ENCODE measurements at places on chromosomes 5 and 9. TPM values are rescaled to one million over a fixed set of nuclear protein-coding genes. Genes with fewer than 3 reads are reported as not detected.

LIFR gene
- total RNA-seq: 16.6 TPM

INSL4 gene
- total RNA-seq: not detected

SPINK13 gene
- total RNA-seq: not detected

PCSK1 gene
- not detected for total RNA-seq

FAM114A2 gene
- total RNA-seq: 31.3 TPM

CNTNAP3 gene
- total RNA-seq: 0.71 TPM

TERT gene
- 177 TPM for total RNA-seq

ATP10B gene
- total RNA-seq: not detected

PRLR gene
- 0.75 TPM for total RNA-seq

PTGER4 gene
- total RNA-seq: 62.8 TPM

ABLIM3 gene
- total RNA-seq: 75.5 TPM

GALNT12 gene
- total RNA-seq: 2.2 TPM

SHISAL2B gene
- not detected for total RNA-seq

GRCh38 chr5:41735213-41735612 lies 135.0 kb downstream of the OXCT1 start:
- no peak for DNase-seq

DNA sequence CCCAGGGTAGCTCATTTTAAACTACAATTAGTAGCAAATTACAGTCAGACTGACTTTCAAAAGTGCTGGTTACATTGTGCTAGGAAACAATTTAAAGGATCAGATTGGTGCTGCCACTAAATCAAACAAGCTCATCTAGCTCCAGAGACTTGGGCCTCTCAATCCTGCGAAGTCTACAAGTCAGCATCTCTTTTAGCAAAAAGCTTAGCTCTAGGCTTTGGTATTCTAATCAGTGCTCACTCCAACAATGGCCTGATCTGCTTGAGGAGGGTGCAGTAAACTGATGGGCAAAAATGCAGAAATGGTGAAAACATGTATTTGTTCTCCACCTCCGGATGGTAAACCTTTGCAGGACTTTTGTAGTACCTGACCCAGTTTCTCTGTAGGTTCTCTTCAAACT lies 47.0 kb upstream of the SEMA6A start:
- no peak for DNase-seq

DNA sequence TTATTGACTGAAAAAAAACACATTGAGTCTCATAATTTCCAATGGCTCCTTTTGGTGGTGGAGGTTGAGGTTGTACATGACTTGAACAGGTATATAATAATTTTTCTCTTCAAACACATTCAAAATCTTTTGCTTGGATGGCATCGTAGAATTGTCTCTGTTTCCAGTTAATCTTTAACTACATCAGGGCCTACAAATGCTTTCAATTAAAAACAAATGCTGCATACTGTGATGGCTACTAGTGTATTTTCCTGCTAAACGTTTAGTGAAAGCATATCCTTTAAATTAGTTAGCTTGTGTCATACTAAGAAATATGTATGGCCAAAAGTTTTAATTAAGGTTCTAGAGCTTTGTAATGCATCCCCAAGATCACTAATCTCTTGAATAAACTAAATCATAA lies 313.8 kb downstream of the SLF1 start:
- no peak for DNase-seq

DNA sequence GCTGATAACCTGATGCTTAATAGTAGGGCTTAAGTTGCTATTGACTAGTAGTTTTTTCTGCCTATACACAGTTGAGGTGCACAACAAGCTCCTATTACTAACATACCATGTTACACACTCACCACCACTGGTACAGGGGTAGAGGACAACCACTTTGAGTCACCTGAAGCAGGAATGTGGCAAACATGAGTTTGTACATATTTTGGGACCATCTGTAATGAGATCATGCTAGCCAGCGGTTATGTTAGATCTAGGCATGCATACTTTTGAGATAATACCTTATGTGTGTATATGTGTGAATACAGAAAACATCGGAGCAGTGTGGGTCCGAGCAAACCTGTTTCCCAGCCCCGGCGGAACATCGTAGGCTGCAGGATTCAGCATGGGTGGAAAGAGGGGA lies 72.8 kb upstream of the NXNL2 start:
- DNase-seq: peak; percentile 38

DNA sequence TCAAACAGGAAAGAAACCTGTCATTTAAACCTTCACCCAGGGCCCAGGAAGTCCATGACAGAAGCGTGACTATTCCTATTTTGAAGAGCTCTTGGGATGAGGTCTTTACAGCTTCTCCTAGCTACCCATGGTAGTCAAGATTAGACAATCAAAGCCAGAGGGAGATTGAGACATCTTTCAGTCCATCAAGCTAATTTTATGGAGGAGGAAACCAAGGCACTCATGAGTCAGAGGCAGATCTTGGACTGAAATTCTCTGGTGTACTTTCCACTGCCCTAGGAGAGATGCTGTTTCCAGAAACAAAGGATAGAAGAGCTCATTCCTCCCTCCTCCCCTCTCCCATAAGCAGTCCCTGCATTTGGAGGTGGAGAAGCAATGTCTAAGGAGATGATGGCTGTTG lies 9.2 kb downstream of the TNFSF8 start:
- no peak for DNase-seq

DNA sequence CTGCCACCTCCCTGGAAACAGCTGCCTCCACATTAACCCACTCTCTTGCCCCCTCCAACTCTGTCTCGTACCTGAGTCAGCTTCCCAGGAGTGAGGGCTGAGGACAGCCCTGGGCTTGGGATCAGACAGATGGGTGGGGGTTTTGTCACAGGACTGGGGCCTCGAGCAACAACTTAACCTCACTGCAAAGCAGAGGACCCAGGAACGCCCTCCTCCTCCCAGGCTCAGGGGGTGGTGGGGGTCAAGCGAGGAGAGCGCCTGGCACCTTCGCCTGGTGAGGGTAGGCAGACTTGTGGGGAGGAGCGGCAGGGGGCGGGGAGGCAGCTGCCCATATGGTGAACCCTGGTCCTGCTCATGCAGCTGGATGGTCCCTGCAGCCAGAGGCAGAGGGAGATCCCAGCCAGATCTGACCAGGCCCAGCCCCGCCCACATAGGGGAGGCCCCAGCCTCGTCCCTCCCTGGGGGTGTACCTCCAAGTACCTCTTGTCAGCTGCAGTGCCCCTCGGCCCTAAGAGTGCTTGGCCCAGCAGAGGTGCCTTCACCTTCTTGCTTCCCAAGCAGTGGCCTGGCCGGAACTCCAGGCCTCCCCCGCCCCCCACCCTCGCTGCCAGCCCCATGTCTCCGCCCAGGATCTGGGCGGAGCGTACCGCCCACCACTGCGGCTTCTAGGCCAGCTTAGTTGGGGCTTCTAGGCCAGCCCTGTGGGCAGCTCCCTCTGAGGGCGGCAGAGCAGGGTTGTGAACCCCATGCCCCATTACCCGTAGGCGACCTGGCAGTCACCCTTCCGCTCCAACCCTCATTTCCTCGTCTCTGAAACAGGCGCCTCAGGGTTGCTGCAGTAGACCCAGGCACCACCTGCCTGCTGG lies at the start of gene SARDH:
Gene SARDH, minus strand, starts transcription at position 579 of the 866 bp plus-strand sequence. CDS start 4,179 bp downstream, outside the sequence.
- DNase-seq: peak; percentile 87

DNA sequence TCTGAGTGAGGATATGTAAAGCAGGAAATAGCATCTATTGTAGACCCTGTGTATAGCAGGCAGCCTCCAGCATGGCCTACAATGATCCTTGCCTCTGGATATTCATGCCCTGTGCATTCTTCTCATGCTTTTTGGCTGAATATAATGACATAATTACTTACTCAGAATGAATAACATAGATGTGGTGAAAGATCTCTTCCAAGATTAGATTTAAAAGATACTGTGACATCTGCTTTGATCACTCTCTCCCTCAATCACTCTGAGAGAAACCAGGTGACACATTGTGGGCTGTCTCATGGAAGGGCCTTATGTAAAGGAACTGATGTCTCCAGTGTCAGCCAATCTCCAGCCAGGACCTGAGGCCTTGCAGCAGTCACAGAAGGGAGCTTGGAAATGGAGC lies 376.7 kb downstream of the DNAH5 start:
- peak; percentile 98 for DNase-seq

- no peak for DNase-seq
Measured at GRCh38 chr5:37045703-37046102, 169.1 kb downstream of the NIPBL start.

DNA sequence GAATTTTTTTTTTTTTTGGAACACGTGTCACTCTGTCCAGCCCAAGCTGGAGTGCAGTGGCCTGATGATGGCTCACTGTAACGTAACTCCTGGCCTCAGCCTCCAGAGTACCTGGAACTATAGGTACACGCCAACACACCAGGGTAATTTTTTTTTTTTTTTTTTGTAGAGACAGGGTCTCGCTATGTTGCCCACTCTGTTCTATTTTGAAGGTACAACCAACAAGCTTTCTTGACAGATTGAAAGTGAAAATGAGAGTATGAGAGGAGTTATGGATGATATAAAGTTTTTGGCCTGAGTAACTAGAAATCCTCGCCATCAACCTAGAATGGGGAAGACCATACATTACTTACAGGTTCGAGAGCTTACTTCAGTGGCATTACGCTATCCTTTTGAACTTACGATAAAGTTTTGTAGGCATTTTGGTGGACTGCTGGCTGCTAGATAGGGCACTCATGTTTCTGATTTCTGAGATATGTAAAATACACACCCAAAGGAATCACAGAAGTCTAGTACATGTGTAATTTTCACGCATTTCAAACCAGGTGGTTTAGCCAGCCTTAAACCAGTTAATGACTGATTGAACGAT lies 806 bp upstream of the CDC42SE2 start:
- DNase-seq: peak; percentile 17

DNA sequence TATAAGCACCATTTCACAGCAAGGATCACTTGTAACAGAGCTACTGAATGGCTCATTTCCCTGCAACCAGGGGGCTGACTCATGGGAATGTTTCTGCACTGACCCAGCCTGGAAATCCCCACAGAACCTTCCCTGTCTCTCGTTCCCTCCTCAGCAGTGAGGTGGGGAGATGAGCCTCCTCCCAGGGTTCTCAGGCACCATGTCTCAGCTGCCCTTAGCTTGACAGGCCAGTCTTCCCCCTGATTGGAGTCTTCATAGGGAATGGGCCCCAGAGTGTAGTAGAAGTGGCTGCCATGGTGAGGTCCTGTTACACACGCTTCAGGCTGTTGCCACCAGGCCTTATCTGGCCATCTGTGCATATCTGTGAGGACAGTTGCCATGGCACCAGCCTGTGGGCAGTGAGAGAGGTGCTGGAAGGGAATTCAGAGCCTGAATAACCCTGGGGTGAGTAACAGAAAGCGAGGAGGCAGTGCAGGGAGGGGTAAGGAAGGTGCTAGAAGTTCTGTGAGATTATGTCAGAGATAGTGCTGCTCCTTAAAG lies 324.4 kb downstream of the ENC1 start:
- DNase-seq: peak; percentile 95
